ENCODE measurements at places on chromosomes 5 and 9.

GRCh38 chr9:1989500-1989899 is 25.6 kb upstream of the SMARCA2 start:
- no peak for DNase-seq

DNA sequence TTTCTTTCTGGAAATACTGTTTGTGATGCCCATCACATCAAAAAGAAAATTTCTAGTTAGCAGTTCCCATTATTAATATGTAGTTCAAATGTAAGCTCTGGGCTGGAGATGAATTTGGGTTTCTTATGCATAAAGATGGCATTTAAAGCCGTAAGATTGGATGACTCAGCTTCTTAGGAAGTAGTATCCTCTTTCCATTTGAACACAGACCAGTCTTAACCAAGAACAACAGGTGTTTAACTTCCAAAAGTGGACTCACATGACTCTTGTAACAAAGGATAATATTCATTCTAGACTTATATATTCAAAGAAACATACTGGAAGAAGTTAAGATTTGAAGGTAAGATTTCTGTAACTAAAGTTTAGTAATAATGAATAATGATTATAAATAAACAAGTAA is 330.5 kb downstream of the TLR4 start:
- DNase-seq, result no peak

DNA sequence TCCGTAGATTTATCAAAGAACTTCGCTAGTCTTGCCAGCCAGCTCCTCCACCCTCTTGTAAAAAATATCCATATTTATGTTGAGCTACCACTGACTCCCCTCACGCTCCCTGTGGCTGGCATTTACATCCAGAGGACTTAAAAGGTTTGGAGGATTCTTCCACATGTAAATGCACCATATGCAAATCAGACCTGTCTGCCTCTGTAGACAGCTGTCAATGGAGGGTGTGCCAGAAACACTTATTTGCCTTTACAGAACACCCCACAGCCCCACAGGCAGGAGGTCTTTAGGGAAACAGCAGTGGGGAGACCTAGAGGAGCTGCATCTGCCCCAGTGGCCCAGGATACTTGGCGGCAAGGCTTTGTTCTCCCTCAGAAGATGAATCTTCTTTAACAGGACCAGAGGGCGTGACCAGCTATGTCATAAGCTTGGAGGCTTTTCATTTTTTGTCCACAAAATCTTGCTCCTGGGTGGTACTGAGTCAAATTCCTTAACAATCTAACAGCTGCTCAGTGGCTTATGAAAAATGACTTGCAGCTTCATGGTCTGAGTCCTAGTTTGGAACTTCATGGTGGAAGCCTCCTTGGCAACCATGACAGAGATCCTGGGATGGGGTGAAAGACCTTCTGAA is 535.8 kb downstream of the EBF1 start:
- DNase-seq, result no peak

DNA sequence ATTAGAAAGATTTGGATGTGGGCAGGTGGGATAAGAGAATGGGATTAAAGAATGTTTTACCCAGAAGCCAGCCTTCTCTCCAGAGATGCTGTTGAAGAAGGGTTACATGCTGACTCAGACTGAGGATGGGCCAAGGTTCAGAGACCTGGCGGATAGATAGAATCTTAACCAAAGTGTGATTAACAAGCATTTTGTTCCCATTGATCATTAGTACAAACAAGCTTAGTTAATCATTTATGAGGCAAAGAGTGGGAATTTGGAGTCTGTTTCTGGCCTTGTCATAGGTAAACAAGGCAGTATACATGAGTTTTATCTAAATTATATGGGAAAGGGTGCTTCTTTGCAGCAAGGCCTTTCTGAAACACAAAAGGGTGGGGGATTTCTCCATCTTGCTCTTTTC is 20.8 kb upstream of the DTWD2 start:
- no peak for DNase-seq

- no peak for DNase-seq
Measured at GRCh38 chr9:38344566-38345324, 47.8 kb upstream of the ALDH1B1 start.

- DNase-seq, result no peak
Measured at GRCh38 chr5:153952057-153952456, 86.7 kb downstream of the FAM114A2 start.

DNA sequence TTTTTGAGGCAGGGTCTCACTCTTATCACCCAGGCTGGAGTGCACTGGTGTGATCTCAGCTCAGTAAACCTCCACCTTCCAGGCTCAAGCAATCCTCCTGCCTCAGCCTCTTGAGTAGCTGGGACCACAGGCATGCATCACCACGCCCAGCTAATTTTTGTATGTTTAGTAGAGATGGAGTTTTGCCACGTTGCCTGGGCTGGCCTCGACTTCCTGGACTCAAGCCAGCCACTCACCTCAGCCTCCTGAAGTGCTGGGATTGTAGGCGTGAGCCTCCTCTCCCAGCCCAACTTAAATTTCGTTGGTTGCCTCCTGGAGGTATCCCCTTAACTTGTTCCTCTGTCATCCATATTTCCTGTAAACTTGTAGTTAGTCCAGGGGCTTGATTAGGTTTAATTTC is 47.2 kb downstream of the RAB24 start:
- DNase-seq, result no peak

DNA sequence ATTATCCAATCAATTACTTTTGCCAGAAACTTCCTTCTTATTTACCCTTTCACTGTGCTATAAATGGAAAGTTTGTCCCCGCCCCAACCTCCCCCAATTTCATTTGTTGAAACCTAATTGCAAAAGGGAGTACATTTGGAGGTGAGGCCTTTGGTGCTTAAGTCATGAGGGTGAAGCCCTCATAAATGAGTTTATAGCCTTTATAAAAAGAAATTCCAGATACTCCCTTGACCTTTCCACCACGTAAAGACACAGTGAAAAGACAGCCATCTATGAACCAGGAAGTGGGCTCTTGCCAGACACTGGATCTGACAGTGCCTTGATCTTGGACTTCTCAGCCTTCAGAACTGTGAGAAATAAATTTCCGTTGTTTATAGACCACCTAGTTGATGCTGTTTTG is 82.3 kb downstream of the NUDT12 start:
- DNase-seq, result no peak

- peak; percentile 8 for DNase-seq
Measured at GRCh38 chr9:107751567-107752210, 262.1 kb upstream of the KLF4 start.

GRCh38 chr5:108093186-108093585 is 288.7 kb downstream of the FBXL17 start:
- no peak for DNase-seq

GRCh38 chr5:73615947-73616346 is 10.0 kb upstream of the ARHGEF28 start:
- DNase-seq, result no peak

DNA sequence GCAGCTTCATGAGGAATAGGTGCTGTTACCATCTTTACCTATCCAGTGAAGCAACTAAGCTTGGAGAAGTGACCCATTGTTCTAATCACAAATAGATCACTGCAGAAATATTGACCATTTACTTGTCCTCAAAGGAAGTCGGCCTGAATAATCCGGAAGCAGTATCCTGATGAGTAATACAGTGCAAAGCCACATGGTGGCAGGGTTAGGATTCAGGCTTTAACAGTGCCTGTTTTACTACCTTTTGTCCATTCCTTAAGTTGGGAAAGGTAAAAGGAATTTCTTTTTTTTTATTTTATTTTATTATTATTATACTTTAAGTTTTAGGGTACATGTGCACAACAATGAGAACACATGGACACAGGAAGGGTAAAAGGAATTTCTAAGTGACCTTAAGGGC is 336.3 kb downstream of the KDM4C start:
- no peak for DNase-seq

DNA sequence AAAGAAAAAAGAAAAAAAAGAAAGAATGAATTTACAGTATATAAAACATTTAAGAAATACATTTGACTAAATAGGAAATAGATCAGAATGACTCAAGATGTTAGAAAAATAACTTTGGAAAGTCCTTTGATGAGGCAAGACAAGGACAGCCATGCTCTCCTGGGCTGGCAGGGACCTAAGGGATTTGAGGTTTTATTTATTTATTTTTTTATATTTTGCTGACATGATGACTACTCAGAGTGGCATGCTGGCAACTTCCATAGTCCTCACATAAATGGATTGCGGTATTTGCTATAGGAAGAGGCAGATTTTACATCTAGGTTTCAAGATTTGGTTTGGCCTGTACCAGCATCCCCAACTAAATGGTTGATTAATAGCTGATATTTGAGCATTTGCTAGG is 17.7 kb downstream of the SLC28A3 start:
- no peak for DNase-seq

GRCh38 chr5:33438996-33439395 is 1.8 kb upstream of the TARS1 start:
- no peak for DNase-seq

DNA sequence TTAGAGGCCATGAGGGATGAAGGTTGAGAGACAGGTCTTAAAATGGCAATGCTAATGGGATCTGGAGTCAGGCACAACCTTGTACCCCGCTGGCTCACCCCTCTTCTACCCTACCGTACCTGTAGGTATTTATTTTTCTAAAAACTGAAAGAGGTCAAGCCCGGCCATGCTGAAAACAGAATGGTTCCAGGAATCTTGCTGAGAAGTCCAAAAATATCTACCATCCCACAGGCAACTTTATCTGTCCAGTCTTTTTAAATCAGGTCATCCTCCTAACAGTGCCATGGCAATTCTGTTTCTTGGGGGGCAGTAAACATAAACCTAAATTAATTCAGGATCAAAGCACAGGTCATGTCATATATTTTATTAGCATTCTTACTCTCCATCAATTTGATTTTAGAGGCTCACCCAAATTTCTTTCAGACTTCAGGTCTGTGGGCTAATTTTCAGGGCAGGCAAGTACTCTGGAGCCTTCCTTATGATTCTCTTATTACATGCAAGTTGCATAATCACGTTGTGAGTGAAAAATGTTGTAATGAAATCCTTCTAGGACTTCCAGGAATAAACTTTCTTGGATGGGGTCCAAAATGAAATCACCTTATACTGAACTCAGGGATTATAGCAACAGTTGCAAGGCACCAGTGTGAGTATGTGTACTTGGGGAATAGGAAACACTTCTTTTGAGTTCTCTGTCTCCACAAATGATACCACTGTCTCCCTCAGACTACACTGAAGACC is 102.7 kb upstream of the NREP start:
- no peak for DNase-seq

- no peak for DNase-seq
Measured at GRCh38 chr9:69527454-69527853, 144.7 kb downstream of the APBA1 start.

GRCh38 chr9:109574061-109574882 is 76.2 kb upstream of the PTPN3 start:
- peak; percentile 29 for DNase-seq

DNA sequence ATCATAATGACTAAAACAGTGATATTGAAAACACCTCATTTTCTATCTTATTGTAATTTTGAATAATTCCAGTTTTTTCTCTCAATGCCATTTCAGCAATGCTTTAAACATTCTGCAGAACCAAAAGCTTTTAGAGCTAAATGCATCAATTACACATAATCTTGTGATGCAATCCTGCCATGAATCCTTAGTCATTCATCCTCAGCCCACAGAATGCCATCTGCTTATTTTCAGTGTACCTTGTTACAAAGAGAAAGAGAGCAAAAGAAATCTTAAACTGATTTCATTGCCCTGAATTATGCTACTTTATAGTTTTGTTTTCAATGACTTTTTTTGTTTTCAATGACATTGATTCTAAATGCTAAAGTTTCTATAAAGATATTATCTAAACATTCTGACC is 1234.8 kb upstream of the C9orf72 start:
- DNase-seq, result no peak

- no peak for DNase-seq
Measured at GRCh38 chr5:171578829-171579491, 159.5 kb downstream of the FGF18 start.

- peak; percentile 48 for DNase-seq
Measured at GRCh38 chr5:68423154-68423811, 207.7 kb downstream of the PIK3R1 start.

- no peak for DNase-seq
Measured at GRCh38 chr5:54045077-54045792, 265.1 kb downstream of the ARL15 start.

GRCh38 chr5:172944741-172945140 is 14.5 kb upstream of the RPL26L1 start:
- no peak for DNase-seq

DNA sequence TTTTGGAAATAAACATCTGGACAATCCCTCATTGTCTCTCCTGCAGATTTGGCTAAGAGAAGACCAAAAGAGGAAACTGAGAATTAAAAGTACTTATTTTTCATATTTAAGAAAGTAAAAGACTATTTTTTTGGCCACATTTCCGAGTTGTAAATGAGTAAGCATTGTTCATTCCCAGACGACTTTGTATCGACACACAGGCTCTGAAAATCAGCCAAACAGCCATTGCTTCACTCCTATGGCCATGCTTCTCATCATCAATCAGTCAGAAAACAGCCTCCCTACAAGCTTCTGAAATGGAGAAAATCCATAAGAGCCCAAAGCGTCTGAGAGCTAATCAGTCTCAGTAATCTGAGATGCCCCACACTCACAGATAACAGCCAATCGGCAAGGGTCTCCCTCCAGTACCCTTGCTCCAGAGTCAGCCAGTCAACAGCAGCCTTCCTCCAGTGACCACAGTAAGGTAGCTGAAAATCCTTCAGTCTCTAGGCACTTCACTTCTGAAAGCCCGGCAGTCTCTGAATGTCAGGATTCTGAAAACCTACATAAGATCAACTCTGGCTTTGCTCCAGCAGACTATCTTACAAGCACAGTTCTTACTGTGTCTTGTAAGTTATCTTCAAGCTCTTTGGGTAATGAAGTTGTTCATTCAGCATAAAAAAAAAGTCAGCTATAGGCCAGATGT is 30.9 kb downstream of the CDO1 start:
- no peak for DNase-seq

DNA sequence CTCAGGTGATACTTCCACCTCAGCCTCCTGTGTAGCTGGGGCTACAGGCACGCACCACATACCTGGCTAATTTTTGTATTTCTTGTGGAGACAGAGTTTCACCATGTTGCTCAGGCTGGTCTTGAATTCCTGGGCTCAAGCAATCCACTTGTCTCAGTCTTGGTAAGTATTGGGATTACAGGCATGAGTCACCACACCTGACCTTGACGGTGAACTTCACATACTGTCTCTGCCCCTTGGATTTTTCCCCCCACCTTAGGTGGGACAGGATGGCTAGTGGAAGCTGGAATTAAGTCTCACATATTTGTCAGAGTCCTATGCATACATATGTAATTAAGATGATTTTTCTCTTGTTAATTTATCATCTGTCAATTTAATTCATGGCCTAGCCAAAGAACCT is 20.9 kb upstream of the RFK start:
- DNase-seq, result no peak

- DNase-seq, result no peak
Measured at GRCh38 chr5:78243639-78244038, 50.9 kb downstream of the AP3B1 start.

DNA sequence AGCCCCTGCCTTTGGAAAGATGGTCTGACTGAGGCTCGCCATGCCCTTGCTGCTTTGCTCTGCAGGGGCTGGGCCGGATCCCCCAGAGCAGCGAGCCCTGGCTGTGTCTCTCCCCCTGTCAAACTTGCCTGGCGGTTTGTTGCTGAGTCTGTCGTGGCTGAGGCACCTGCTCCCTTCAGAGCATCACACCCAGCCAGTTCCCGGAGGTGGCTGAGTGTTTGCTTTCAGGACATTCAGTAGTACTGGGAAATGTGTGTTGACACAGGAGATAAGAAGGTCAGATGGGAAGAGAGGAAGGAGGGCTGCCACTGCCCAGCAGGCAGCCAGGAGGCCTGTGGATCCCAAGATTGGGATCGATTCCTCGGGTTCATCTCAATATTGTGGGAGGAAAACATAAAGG is 62.9 kb downstream of the GADD45G start:
- DNase-seq, result no peak

- no peak for DNase-seq
Measured at GRCh38 chr9:38518826-38519225, 94.6 kb upstream of the IGFBPL1 start.

- DNase-seq, result no peak
Measured at GRCh38 chr5:22541037-22541436, 312.1 kb downstream of the CDH12 start.

Data from activated CD4-positive, alpha-beta T cell treated with anti-CD3 and anti-CD28 coated beads for 36 hours (primary cell).